ENCODE measurements at places on chromosomes 11 and 22. TPM values are rescaled to one million over a fixed set of nuclear protein-coding genes. Genes with fewer than 3 reads are reported as not detected.

DNA sequence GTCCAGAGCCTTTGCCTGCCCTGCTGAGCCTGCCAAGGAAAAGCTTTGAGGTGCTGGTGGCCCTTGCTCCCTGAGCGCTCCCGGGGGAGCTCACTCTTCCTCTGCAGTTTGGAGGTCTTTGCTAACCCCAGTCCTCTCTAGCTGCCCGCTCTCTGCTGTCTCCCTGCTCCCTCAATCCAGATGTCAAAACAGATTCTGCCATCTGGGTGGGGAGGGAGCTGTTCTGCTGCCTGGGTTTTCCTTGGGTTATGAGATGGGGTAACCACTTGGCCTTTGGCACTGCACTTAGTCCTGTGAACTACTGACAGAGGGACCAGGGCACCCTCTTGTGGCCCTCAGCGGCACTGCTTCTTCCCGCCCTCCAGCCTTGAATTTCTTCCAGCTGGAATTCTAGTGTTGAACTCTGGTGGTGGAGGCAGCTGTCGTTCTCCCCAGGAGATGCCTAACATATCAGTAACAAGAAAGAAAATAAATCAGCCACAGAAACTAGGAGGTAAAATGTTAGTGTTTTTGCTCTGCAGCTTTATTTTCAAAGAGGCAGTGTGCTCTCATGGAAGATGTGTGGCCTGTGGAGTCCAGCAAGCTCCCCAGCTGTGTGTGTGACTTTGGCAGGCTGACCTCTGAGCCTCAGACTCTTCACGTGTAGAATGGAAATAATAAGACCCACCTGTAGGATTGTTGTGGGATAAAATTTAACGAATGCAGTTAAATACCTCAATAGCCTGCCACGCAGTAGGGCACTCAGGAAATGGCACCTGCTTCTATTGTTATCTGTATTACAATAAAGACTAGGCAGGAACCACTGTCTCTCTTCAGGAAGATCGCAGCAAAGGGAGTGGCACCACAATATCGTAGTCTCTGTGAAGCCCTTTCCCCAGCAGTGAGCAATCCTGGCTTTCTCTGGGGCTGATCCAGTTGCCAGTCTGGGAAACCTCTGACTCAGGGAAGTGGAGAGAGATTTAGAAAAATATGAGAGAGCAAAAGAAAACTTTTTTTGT is 23.4 kb downstream of the ARFGAP2 start:
- DNase-seq = peak; percentile 74

- peak; percentile 55 for DNase-seq
Observed at GRCh38 chr11:2444821-2445745, at the start of gene KCNQ1. Gene KCNQ1, plus strand, starts transcription at chr11:2445008. Its CDS starts 91 bp downstream, at chr11:2445099.

GRCh38 chr22:47092896-47093311 is 330.5 kb downstream of the TBC1D22A start:
- no peak for DNase-seq

GRCh38 chr11:57410287-57410686 is 16.6 kb downstream of the SLC43A3 start:
- DNase-seq = no peak

Gene ZNF195
- total RNA-seq = 9.7 TPM

DNA sequence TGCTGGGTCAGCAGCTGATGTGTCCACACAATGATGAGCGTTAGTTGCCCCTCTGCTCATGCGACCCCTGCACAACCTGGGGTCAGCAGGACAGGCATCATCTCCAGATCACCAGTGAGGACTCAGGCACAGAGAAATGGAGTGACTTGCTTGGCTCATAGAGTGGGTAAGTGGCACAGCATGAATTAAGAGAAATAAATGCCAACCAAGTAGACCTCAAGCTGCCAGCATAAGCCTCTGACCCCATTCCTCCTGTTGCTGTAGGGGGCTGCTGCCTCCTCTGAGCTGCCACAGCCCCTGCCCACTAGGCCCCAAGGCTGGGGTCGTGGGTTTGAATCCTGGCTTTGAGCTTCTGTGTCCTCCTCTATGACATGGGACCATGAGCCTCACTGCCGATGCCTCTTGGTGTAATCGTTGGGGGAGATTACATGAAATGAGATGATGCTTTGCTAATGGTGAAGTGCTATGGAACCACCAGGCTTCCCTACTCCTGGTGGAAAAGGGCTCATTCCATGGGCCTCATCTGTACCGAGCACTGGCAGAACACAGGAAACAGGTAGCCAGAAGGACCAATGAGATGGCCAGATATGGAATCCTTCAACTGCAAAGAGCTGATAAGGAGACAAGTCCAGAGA is 33.6 kb downstream of the LRRC32 start:
- DNase-seq = no peak

- DNase-seq = peak; percentile 80
Observed at GRCh38 chr11:12724301-12725054, 50.3 kb downstream of the TEAD1 start.

DNA sequence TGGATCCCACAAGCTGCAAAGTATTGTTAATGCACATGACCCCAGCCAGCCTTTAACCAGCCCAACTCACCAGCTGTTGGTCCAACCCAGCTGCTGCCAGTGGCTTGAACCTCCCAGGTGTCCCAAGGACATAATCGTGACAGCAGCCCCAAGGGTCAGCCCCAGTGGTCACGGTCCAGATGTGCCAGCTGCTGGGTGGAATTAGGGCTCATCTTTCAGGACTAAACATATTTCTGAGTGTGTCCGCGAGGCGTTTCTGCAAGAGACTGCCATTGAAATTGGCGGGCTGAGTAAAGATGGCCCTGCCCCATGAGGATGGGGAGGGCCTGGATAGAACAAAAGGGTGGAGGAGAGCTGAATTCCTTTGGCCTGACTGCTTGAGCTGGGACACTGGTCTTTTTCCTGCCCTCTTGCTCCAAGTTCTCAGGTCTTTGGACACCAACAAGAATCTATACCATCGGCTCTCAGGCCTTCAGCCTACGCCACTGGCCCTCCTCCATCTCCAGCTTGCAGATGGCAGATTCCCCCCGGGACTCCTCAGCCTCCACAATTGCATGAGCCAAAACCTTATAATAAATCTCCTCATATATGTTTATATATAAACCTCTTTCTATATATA is 240.2 kb downstream of the MN1 start:
- DNase-seq = no peak

DNA sequence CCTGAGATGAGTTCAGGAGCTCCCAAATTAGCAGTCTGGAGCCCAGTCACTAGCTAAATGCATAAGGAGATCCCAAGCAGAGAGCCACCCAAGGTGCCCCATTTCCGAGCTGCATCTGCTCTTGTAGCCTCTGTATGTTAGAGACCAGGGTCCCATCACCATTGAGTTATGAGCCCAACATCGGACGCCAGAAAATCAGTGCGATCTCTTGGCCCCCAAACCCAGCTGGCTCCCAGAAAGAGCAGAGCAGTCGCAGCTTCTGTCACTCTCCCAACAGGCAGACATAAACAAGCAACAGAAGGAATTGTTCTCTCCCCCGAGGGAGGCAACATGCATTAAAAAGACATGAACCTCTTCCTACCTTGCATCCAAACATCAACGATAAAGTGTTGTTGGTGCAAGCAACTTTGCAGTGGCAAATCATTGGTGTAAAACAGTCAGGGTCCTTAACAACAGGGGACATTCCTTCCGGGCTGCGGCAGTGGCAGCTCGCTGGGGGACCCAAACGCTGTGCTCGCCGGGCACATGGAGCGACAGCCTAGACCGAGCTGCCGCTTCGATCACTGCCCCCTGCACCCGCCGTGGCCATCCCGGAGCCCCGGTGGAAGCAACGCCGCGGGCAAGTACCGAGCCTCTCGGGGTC is 907.1 kb downstream of the DLG2 start:
- no peak for DNase-seq

- DNase-seq = no peak
Observed at GRCh38 chr11:107427569-107428180, 29.9 kb downstream of the CWF19L2 start.

- DNase-seq = no peak
Observed at GRCh38 chr11:11335043-11335442, 18.0 kb downstream of the CSNK2A3 start.

Gene OR51B5
- total RNA-seq = not detected

DNA sequence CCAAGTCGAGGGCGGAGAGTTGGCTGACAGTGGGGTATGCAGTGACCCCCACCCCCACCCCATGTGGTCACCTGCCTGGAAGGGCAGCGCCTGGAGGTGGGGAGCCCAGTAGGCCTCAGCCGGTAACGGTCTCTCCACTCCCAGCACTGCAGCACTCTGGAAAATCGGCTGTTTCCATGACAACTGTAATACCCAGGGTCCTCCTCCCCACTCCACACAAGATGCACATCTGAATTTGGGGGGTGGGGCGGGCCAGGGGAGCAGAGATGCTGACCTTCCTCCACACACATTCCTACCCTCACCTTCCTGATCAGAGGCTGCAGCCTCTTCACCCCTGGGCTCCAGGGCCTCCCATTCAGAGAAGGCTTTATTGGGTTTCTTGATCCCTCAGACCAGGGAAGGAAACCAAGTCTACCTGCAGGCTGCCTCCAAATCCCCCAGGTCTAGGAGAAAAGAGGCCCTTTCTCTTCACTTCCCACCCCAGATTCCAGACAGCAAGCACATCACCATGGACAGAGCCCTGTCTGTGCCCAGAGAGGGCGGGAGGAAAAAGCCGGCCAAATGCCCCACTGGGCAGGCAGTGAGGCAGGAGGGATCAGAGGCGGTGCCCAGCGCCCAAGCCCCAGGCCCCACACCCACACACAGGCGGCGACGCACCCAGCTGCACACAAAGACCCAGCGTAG is 46.5 kb downstream of the SLC22A12 start:
- DNase-seq = no peak

- DNase-seq = no peak
Observed at GRCh38 chr11:12684816-12685215, 10.6 kb downstream of the TEAD1 start.

DNA sequence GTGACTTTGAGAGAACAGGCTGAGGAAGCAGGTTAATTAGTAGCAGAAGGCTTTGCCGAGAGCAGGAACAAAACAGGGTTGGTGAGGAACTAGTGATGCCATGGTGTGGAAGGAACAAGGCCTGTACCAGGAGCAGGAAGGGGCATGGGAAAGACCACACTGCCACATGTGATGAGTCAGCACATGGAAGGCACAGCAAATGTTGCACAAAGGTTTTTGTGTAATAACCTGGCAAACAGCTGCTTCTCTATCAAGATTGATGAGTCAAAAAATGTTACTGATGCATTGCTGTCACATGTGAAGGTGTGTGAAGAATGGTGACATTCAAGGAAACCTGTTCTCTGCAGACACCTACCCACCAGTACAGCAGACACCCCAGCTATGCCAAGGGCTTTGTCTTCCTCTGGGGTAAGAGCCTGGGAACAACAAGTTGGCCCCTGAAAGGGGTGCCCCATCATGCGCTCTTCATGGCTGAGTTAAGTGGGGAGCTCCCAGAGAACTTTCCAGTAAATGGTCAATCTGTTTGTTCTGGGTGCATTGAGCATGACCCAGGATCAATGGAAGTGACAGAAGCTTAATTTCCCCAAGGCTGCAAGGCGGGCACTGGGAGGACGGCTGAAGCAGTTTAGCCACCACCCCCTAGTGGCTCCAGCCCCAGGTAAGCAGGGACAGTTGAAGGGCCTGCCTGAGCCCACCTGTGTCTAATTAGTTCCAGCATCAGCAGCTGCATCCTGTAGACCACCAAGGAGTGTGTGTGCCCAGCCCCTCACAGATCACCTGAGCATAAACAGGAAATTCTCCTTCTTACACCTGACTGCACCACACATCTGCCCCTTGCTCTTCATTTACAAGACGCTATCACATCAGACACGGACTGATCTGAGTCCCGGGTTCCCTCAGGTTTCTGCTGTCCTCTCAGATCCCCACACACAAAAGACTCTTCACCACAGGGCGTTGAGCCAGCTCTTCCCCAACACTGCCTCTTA is 47.6 kb downstream of the GGTLC2 start:
- no peak for DNase-seq

- DNase-seq = no peak
Observed at GRCh38 chr11:68118706-68119448, 2.3 kb downstream of the CHKA start.

- no peak for DNase-seq
Observed at GRCh38 chr11:87263264-87263838, 225.6 kb downstream of the TMEM135 start.

- DNase-seq = no peak
Observed at GRCh38 chr22:25569361-25569760, 4.9 kb downstream of the GRK3 start.

DNA sequence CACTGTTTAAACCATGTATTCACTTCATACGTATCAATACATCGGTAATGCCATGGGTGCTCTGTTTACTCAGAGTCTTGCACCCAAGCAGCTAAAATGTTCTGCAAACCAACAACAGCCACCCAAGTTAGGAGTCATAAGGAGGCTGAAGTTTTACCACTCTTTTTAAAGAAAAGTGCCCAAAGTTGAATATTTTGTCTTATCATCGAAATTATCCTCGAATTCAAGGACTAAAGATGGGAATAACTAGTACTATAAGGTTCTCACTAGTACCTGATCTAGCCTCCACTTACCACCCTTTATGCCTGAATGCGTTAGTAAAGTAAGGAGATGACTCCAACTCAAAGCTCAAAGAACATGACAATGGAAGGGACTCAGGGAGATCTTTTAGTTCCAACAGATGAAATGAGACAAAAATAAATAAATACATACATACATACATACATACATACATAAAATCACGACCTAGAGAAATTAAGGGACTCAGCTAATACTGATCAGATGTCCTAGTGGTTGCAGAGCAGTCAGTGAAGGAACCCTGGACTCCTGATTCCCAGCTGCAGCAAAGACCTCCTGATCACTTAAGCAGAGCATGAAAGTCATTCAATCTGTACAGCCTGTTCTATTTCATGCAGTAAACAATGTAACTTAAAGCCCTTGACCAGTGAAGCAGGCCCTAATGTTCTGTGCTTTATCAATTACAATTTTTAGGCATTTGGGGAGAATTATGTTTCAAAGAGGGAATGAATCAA is 7.7 kb downstream of the OSBP start:
- DNase-seq = no peak

GRCh38 chr11:34487430-34487829 is 26.2 kb downstream of the ELF5 start:
- DNase-seq = no peak

DNA sequence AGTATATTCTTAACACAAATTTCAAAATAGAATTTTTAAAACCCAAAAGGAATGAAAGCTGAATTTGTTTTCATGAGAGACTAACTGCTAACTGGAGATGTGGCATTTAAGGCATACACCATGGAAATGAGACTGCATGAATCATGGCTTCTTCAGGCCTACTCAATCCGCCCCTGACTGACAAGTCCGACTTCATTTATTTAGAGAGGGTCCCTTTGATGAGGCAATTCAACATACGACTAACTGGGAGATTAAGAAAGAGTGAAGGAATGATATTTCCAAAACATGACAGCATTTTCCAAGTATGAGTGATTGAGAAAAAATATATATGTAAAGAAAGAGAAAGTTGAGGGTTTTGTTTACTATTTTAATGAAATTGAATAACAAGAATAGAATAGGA is 720.1 kb downstream of the DLG2 start:
- DNase-seq = no peak

Measured in heart left ventricle (tissue), 16 donors.